NCI-H510A (cell line): ENCODE measurements at places on chromosomes 3 and 15.

DNA sequence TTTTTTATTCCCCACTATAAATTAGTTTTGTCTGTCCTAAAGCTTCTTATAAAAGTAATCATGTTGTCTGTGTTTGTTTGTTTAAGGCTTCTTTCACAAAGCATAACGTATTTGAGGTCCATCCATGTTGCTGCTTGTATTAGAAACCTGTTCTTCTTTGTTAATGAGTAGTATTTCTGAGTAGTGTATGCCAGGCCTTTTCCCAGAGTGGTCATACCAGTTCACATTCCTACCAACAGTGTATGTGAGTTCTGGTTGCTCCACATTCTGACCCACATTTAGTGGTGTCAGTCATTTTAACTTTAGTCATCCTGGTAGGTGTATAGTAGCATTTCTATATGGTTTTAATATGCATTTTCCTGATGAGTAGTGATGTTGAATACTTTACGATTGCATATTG, 98.6 kb downstream of the NEO1 start:
- no peak for DNase-seq

GRCh38 chr3:28698706-28699105, 350.1 kb upstream of the AZI2 start:
- no peak for DNase-seq

DNA sequence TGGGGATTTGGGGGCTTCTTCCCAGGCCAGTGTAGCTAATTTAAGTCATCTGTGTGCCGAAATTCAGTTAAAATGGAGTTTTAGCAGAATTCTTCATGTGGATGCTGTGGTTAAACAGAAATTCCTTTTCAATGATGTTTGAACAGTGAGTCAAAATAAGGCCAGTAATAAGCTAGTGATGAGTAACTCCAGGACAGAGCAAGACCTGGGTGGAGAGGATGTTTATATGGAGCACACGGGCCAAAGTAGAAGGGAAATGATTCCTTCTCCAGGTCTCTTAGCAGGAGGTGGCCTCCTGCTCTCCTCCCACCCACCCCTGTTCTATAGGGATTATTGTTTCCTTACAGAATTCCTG, 31.9 kb upstream of the UACA start:
- no peak for DNase-seq

- no peak for DNase-seq
Measured at GRCh38 chr3:172751175-172751704, 714 bp downstream of the ECT2 start.

- no peak for DNase-seq
Measured at GRCh38 chr15:92226020-92226612, 167.6 kb upstream of the ST8SIA2 start.
